ENCODE measurements at places on chromosomes 13 and 19. TPM values are rescaled to one million over a fixed set of nuclear protein-coding genes. Genes with fewer than 3 reads are reported as not detected.

The FFAR1 gene
- total RNA-seq, result 1.7 TPM

The PEG3 gene
- total RNA-seq, result not detected

The FUT2 gene
- not detected for total RNA-seq

The ZNF530 gene
- total RNA-seq, result 13.3 TPM

The DDX49 gene
- 101 TPM for total RNA-seq

The DPF1 gene
- total RNA-seq, result 3.0 TPM

The PSG2 gene
- total RNA-seq, result not detected

The PVR gene
- 93.9 TPM for total RNA-seq

The OXGR1 gene
- not detected for total RNA-seq

The KLK10 gene
- not detected for total RNA-seq

The ZNF555 gene
- 3.9 TPM for total RNA-seq

The F7 gene
- not detected for total RNA-seq

The LRRC63 gene
- not detected for total RNA-seq

The NDFIP2 gene
- 54.3 TPM for total RNA-seq

The CCDC106 gene
- total RNA-seq, result 7.8 TPM

The ZNF30 gene
- total RNA-seq, result 2.7 TPM

DNA sequence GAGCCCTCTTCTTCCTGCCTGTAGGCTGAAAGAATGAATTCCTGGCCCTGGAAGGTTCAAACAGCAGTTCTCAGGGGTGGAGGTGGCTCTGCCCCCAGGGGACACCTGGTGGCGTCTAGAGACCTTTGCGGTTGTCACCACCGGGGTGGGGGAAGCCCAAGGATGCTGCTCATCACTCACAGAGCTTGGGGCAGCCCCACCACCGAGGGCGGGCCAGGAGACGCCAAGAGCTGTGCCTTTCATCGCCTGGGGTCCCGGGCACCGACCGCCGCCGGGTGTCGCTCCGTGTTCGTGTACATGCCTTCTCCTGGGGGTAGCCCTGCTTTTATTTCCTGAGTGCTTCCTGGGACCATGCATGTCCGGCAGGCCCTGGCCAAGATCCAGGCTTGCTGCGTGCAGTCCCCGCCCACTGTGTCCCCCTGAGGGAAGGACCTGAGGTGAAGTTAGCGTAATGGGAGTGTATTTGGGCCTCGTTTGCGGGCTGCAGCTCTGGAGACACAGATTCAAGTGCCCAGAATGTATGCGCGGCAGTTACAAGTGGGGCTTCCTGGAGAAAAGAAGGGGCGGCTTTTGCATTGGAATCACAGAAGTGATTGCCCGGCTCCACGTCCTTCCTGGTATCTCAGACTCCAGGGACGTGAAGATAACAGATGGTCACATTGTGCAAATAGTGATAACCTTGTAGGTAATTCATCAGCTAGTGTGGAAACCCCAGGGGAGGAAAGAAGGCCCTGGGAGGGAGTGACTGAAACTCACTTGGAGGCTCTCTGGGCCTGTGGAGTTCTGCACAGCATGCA, 7.8 kb downstream of the DOT1L start:
- no peak for DNase-seq

- DNase-seq, result no peak
Measured at GRCh38 chr19:35812220-35813042, at the start of gene PRODH2. Gene PRODH2, minus strand, starts transcription at chr19:35812845. Its CDS starts 40 bp downstream, at chr19:35812805.

- no peak for DNase-seq
Measured at GRCh38 chr19:56933014-56933705, 92.6 kb upstream of the PEG3 start.

- no peak for DNase-seq
Measured at GRCh38 chr13:102907016-102907756, 61.4 kb downstream of the ERCC5 start.

- no peak for DNase-seq
Measured at GRCh38 chr13:112245179-112245724, 130.9 kb upstream of the SPACA7 start.

DNA sequence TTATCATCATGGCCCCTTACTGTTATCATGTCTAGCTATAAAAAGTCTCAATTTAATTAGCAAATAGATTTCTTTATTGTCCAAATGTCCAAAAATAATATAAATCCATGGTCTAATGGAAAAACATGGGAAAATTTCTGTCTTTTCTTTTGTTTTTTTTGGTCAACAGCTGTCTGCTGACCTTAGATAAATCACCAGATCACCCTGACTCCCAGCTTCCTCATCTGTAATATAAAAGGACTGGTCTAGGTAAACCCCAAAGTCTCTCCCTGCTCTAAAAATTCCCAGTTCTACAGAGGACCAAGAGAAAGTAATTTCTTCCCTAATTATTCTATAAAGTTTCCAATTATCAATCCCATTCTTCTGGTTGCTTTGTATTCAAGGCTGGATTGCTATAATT, 30.7 kb upstream of the RCBTB2 start:
- DNase-seq, result no peak

DNA sequence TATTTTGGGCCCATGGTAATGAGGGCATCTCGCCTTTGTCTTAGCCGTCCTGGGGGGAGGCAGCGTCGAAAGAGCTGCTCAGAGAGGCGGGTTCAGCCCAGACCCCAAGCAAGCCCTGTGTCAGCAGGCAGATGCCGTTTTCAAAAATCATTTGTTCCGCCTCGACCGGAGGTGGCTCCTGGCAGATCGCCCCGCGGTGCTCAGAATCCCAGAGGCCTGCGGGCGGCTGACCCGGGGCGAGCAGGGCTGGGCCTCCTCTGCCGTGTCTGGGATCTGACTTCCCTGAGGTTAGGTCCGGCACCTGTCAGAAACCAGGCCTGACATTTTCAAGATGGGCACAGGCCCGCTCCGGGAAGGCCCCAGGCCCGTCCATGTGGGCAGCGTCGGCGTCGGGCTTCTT, 36.1 kb downstream of the CRTC1 start:
- DNase-seq, result no peak

DNA sequence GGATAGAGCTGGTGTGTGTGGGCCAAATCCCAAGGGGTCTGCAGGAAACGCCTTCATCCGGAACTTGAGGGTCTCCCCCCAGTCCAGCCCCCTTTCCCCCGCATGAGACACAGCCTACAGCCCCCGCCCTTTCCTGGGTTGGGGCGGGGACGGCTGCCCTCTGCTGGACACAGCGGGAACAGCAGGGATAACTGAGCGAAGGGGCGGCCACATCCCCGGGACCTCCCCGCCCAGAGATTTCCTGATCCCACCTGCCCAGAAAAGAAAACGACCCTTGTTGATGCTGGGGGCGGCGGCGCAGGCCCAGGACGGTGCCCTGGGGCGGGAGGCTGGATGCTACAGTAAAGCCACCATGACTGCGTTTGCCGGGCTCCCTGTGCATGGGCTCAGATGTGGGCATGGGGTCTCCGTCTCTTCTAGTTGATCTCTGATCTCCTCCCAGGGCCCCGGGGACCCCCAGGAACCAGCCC, 14.2 kb downstream of the ONECUT3 start:
- peak; percentile 16 for DNase-seq

DNA sequence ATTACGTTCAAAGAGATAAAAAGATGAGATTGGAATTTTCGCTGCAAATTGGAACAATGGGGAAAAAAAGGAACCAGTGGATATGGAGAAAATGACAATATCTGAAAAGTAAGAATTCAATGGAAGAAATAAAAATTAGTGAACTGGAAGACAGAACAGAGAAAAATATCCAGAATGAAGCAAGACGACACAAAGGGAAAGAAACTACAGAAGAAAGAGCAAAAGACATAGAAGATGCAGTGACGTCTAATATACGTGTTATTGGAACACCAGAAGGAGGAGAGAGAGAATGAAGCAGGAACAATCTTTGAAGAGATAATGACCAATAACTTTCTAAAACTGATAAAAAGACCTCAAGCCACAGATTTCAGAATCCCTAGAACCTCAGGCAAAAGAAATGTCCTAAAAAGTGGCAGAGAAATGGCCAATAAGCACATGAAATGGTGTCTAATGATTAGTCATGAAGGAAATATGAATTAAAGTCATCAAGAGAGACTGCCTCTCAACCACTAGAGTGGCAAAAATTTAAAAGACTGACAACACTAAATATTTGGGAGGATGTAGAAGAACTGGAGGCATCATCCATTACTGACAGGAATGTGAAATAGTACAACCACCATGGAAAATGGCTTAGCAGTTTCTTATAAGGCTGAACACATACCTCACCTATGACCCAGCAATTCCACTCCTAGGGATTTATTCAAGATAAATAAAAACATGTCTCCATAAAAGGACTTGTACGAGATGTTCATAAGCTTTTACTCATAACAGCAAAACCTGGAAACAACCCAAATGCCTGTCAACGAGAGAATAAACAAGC, 56.5 kb downstream of the GADD45B start:
- DNase-seq, result peak; percentile 38

DNA sequence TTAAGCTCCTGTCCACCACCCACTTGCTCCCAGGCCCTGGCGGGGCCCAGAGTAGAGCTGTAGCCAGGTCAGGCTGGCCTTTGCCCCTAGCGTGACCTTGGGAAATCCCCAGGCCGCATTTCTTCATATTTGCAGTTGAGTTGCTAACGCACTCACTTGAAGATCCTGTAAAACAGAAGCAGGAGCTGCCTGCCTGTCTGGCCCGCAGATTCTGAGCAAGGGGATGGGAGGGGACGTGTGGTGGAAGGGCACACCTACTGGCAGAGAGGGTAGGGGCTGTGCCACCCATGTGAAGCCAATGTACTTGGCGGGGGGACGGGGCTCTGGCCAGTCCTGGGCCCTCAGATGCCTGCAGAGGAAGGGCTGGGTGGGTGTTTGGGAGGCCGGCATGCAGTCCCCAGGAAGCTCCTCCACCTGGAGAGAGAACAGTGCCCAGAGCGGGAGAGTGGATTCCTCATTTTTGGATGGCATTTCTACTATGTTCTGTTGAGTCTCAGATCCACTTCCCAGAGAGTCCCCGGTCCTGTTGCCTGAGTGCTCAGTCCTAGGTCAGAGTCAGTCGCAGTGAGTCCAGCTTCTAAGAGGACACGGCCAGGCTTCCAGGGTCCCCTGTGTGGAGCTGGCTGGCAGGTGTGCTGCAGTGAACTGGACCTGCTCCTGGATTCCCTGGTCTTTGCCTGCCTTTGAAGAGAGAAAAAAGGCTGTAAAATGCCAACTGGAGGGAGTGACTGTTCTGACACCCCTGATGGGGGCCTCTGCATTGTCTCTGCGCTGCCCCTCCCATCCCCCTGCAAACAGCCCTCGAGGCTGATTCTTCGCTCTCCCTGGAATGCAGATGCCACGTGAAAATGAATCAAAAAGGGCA, 62.9 kb downstream of the GGACT start:
- DNase-seq, result no peak

- DNase-seq, result no peak
Measured at GRCh38 chr13:64680739-64681138, 2549.4 kb downstream of the PCDH9 start.

GRCh38 chr13:74895042-74895796, 586.8 kb downstream of the TBC1D4 start:
- no peak for DNase-seq

GRCh38 chr19:57841122-57841763, 8.4 kb upstream of the ZNF587 start:
- DNase-seq, result no peak

DNA sequence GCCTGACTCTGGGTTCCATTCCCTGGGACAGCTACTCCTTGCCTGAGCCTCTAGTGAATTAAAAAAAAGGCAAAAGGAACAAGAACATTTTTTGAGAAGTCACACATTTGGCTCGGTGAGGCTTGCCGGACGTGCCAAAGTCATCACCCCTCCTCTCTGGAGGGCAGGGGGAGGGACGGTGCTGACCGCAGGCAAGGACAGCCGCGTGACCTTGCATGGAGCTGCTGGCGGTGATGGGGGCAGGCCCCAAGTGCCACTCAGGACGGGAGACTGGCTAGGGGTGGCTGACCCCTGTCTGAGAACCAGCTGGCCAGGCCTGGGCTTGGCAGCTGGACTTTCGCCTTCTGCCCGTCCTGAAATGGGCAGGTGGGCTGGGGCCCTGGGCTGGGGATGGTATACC, 26.4 kb downstream of the MAP2K2 start:
- DNase-seq, result no peak

GRCh38 chr19:42191330-42191729, 26.1 kb downstream of the DEDD2 start:
- no peak for DNase-seq

All from Caki2 (cell line).